Activated CD4-positive, alpha-beta T cell treated with anti-CD3 and anti-CD28 coated beads, Interleukin-2, amount 10 ng/mL, durations not matched to agents 7 days and 5 days (primary cell): ENCODE measurements at places on chromosomes 7 and 10.

GRCh38 chr10:127679642-127680255, 57.2 kb upstream of the FOXI2 start:
- no peak overlapping the region for H3K4me3 ChIP-seq
- H3K27ac ChIP-seq = no peak overlapping the region
- no peaks in the 10 kb centered on the region for H3K36me3 ChIP-seq
- DNase-seq = no peak
- no peaks in the 10 kb centered on the region for H3K4me1 ChIP-seq

DNA sequence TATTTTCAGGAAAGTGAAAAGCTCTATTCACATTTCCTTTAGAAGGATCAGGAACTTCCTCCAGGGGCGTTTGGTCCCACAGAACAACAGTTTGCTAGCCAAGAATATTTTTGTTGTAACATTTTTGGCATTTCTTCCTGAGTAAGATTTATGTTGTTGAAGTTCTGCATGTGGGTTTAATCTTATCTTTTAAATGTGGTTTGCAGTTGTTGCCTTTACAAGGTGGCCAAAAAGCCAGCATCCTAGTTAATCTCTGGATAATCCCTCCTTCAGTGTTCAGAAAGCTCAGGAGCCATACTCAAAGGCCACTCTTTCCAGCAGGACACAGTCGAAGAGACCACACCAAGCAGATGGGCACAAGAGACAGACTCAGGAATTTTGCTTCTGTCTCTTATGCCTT, 30.0 kb downstream of the SLC26A4 start:
- H3K27me3 ChIP-seq = peaks cover 2% of the 10 kb centered on the region
- H3K36me3 ChIP-seq = no peaks in the 10 kb centered on the region
- H3K27ac ChIP-seq = no peak overlapping the region
- H3K4me1 ChIP-seq = peaks cover 7% of the 10 kb centered on the region
- H3K4me3 ChIP-seq = no peak overlapping the region

GRCh38 chr10:131315344-131315743, 3.8 kb upstream of the TCERG1L start:
- H3K27ac ChIP-seq = no peak overlapping the region
- no peak for DNase-seq
- H3K36me3 ChIP-seq = no peaks in the 10 kb centered on the region
- no peak overlapping the region for H3K4me3 ChIP-seq

DNA sequence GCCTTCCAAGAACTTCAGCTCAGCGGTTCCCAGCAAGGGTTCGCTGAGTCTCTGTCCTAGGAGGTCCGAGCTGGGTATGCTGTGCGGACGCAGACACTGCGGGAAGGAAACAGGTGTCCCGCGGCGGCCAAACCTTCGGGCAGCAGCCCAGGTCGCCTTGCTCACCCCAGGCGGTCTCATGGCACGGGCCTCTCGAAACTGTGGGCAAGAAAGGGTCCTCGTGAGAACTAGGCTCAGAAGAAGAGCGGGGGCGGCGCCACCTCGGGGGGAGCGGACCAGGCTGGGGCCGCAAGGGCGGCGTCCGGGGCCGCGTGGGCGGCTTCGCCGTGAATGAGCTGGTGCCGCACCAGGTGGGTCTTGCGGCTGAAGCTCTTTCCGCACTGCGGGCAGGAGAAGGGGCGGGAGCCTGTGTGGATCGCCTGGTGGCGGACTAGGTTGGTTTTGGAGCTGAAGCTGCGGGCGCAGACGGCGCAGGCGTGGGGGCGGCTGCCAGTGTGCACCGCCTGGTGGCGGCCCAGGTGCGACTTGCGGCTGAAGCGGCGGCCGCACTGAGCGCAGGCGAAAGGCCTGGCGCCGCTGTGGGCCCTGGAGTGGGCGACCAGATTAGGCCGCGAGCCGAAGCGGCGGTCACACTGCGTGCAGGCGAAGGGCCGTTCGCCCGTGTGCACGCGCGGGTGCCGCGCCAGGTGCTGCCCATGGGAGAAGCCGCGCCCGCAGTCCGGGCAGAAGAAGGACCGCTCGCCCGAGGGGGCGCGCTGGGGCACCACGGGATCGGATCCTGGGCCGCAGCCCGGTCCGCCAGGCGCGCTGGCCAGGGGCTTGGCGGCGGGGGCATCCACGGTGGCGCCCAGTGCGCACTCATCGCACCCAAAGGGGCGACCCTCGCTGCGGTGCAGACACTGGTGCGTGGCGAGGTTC, 8.6 kb downstream of the ZNF467 start:
- no peak overlapping the region for H3K4me3 ChIP-seq
- no peaks in the 10 kb centered on the region for H3K27me3 ChIP-seq
- H3K36me3 ChIP-seq = no peaks in the 10 kb centered on the region
- H3K27ac ChIP-seq = no peak overlapping the region
- DNase-seq = no peak
- H3K4me1 ChIP-seq = no peaks in the 10 kb centered on the region

DNA sequence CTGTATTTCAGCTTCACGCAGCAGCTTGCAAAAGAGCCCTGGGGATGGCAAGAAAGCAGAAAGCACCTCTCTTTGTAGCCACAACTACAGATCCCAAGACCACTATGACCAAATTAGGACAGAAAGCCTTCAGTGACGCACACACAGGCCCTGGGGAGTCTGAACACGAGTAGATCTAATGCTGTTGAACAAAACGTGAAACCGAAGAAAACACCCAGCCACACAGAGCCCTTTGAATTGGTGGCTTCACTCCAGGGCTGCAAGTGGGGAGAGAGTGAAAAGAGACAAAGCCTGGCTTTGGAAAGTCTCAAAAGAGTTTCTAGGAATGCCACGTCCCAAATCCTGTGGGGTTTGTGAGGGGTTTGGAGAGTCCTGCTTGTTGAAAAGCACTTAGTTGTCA, 28.4 kb downstream of the PLXNA4 start:
- H3K36me3 ChIP-seq = peaks cover 50% of the 10 kb centered on the region
- peaks cover 27% of the 10 kb centered on the region for H3K4me1 ChIP-seq
- DNase-seq = no peak
- H3K27me3 ChIP-seq = peaks cover 29% of the 10 kb centered on the region
- no peak overlapping the region for H3K4me3 ChIP-seq

- H3K27ac ChIP-seq = no peak overlapping the region
- no peaks in the 10 kb centered on the region for H3K36me3 ChIP-seq
- no peaks in the 10 kb centered on the region for H3K4me1 ChIP-seq
- no peak for DNase-seq
These were observed 979.3 kb upstream of the CELF2 start for GRCh38 chr10:10038348-10038747.

GRCh38 chr10:133481086-133481643, 27.4 kb downstream of the SCART1 start:
- peak; percentile 3 for DNase-seq
- H3K27me3 ChIP-seq = peaks cover 24% of the 10 kb centered on the region
- no peak overlapping the region for H3K27ac ChIP-seq
- H3K4me3 ChIP-seq = no peak overlapping the region
- H3K4me1 ChIP-seq = peaks cover 5% of the 10 kb centered on the region

DNA sequence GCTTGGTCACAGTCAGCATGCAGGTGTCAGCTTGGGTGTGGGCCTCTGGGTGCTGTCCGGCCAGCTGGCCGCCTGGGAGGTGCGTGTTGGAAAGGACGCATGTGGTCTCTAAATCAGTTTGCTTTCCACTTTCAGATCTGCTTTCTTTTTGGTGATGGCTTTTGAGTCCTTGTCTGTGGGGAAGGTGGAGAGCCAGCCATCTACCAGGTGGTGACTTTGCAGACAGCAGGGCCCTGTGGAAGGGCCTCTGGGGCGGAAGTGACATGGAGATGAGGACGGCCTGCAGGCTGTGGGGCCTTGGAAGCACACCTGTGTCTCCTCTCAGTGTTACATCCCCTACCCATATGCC, 59.4 kb downstream of the WDR37 start:
- H3K4me3 ChIP-seq = no peak overlapping the region
- H3K27me3 ChIP-seq = no peaks in the 10 kb centered on the region
- no peak overlapping the region for H3K27ac ChIP-seq
- no peak for DNase-seq
- peaks cover 87% of the 10 kb centered on the region for H3K36me3 ChIP-seq
- H3K4me1 ChIP-seq = peaks cover 55% of the 10 kb centered on the region

DNA sequence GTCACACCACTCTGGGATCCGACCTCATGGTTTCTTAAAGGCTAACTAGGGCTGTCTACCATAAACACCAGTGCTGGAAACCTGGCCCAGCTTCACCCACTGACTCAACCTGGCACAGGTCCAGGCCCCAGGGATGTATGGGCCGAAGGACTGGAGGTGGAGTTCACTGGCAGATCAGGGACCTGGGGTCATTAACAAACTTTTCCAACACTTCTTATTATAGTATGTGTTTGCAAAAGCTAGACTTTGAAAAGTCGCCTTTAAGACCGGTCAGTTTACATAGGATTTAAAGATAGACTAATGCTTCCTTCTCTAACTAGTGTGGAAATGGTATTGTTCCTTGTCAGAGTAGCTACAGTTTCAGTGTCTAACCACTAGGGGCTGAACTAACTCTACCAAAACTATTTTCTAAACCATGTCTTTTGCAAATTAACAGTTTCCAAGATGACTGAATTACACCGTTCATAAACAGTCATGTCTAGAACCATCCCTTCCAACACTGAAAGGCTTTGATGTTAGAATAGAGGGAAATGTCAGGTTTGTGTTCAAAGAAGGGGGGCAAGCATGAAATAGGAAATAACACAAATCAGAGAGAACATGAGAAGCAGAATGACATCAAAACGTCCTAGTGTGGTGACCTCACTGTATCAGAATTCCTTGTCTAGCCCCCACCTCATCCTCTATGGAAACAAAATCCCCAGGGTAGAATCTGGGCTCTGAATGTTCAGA, 29.7 kb downstream of the STN1 start:
- peaks cover 51% of the 10 kb centered on the region for H3K36me3 ChIP-seq

GRCh38 chr10:31152421-31153135, 120.9 kb upstream of the ZNF438 start:
- no peaks in the 10 kb centered on the region for H3K27me3 ChIP-seq
- H3K27ac ChIP-seq = no peak overlapping the region
- H3K4me3 ChIP-seq = no peak overlapping the region
- no peaks in the 10 kb centered on the region for H3K4me1 ChIP-seq
- no peak for DNase-seq

- no peak for DNase-seq
- H3K27ac ChIP-seq = peak overlapping the region; percentile 79
- H3K4me3 ChIP-seq = no peak overlapping the region
- no peaks in the 10 kb centered on the region for H3K36me3 ChIP-seq
- peaks cover 18% of the 10 kb centered on the region for H3K4me1 ChIP-seq
These were observed 25.2 kb downstream of the ADAP1 start for GRCh38 chr7:929311-929711.

DNA sequence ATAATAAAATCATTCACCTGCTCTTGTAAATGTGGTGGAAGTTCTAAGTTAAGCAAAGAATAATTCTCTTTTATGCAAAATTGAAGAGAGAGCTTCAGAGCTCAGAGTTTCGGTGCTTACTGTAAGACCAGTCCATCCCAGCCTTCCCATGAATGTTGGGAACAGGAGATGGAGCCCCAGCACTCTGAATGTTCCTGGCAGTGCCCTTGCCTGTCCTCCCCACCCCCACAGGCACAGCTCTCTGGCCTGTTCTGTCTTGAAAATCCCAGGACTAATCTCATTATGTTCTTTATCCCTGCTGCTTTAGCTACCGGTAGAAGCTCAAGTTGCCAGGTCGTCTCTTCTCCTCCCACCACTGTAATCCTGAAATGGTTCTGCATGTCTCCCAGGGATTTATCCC, 29.1 kb upstream of the LHFPL3 start:
- H3K4me3 ChIP-seq = no peak overlapping the region
- no peaks in the 10 kb centered on the region for H3K27me3 ChIP-seq
- DNase-seq = no peak
- no peaks in the 10 kb centered on the region for H3K4me1 ChIP-seq

DNA sequence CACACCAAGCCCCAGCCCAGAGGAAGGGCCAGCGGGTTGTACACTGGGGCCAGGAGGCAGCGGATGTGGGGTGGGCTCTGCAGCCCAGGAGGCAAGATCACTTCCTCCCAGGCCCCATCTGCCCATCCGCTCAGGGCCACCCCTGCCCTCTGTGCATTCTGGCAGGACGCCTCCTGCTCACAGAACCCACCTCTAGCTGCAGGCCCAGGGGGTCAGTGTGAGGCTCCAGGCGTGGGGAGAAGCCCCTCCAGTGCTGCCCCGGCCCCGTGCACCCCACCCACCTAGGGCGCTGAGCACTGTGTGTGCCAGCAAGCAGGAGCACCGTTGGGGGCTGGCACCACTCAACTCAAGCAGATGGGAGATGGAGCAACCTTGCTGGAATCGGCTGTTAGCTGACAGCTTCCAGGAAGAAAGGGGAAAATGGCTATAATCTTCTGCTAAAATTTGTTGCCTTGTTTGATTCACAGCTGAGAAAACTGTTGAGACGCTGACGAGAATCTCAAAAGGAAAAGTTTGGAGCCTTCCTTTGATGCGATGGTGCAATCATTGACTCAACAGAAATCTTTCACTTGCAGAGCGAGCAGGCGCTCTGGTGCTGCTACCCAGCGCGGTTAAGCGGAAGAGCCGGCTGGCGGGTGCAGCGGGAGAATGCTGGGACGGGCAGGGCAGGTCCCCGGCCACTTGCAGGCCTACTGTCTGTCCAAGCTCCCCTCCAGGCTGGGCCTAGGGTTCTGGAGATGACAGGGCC, 276.1 kb downstream of the ELFN1 start:
- H3K4me3 ChIP-seq = no peak overlapping the region
- H3K4me1 ChIP-seq = peaks cover 52% of the 10 kb centered on the region
- H3K27ac ChIP-seq = no peak overlapping the region
- no peaks in the 10 kb centered on the region for H3K27me3 ChIP-seq
- no peak for DNase-seq

DNA sequence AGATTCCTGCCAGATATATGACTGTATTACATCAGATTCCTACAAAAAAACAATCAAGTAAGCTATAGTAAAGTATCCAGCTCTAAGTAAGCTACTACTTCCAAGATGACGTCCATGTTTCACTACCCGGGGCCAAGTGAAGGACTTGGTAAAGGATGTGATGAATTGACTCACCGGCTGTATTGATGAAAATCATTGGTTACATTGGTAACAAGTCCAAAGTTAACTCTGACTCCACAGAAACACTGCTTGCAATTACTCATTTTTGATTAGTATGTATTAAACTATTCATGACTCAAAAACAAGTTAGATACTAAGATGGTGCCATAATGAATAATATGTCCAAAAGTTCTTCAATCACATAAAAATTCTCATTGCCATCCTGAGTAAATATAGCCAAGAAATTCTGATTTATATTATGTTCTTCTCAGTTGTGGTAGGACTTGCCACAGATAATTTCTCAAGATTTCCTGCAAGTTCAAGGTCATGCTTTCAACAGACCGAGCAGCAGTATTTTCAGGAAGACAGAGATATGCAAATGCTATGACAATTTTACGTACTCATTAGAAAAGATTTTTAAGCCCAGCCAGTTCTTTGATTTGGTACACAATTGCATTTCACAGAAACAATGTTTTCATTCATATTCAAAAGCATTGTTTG, 12.6 kb upstream of the DNAJC1 start:
- peaks cover 1% of the 10 kb centered on the region for H3K4me1 ChIP-seq
- no peaks in the 10 kb centered on the region for H3K36me3 ChIP-seq
- H3K27ac ChIP-seq = no peak overlapping the region
- no peak for DNase-seq

- peaks cover 15% of the 10 kb centered on the region for H3K4me1 ChIP-seq
- H3K36me3 ChIP-seq = no peaks in the 10 kb centered on the region
- H3K4me3 ChIP-seq = no peak overlapping the region
- no peak for DNase-seq
- H3K27ac ChIP-seq = no peak overlapping the region
These were observed 64.5 kb downstream of the ST7 start for GRCh38 chr7:117017702-117018266.

- H3K27me3 ChIP-seq = no peaks in the 10 kb centered on the region
- DNase-seq = no peak
- H3K36me3 ChIP-seq = peaks cover 18% of the 10 kb centered on the region
These were observed 13.0 kb downstream of the BCAP29 start for GRCh38 chr7:107593025-107593410.

- no peaks in the 10 kb centered on the region for H3K36me3 ChIP-seq
- no peaks in the 10 kb centered on the region for H3K4me1 ChIP-seq
- no peak overlapping the region for H3K4me3 ChIP-seq
- H3K27me3 ChIP-seq = no peaks in the 10 kb centered on the region
- DNase-seq = no peak
These were observed 827.7 kb downstream of the TNS3 start for GRCh38 chr7:46754140-46754720.
